T1000 (cell line): ENCODE measurements at places on chromosomes 2 and 18.

DNA sequence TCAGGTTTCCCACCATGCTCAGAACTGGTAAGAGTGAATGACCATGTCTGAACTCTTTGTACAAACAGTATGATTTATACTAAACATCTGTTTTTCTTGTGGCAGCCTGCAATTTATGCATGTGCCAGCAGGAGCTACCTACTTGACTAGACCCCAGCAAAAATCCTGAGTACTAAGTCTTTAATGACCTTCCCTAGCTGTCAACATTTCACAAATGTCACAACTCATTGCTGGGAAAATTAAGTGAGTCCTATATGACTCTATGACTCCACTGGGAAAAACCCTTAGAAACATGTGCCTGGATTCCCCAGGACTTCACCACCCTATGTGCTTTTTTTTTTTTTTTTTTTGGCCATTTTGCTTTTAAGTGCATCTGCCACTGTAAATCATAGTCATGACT lies 1225.8 kb downstream of the SUCLG1 start:
- DNase-seq = no peak

DNA sequence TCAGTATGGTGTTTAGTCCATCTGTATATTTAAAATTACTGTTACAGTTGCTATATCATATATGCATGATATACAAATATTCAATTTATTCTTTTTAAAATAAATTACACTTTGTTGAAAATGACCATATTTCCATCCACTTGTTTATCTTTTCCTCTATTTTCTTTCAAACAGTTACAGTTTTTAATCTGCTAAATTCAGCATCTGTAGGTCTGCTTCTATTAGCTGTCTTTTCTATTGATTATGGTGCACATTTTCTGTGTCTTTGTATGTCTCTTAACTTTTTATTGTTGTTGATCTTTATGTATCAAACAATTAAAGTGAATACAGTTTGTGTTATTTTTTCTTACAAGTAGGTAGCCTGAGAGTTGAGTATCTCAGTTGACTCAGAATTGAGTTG lies 28.1 kb downstream of the IL18R1 start:
- DNase-seq = no peak

DNA sequence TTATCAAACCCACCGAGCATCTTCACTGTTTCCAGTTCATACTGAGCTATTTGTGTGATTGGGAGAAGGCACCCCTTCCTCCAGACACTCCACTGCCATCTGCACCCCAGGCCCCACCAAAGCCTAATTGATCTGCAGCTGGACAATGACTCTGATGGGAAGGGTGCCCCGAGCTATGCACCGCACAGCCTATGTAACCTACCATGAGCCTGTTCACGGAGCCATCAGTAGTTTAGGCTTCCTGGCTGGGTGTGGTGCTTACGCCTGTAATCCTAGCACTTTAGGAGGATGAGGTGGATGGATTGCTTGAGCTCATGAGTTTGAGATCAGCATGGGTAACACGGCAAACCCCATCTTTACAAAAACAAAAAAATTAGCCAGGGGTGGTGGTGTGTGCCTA lies 17.8 kb upstream of the ASAP2 start:
- DNase-seq = no peak

- DNase-seq = no peak
Observed at GRCh38 chr2:177549171-177549570, 156.6 kb downstream of the AGPS start.

GRCh38 chr2:106057206-106057605 lies 136.9 kb downstream of the UXS1 start:
- DNase-seq = no peak
